Fibroblast of the aortic adventitia (primary cell): ENCODE measurements at places on chromosomes 2 and 18. TPM values are rescaled to one million over a fixed set of nuclear protein-coding genes. Genes with fewer than 3 reads are reported as not detected.

WNT10A gene
- not detected in 2 replicates for total RNA-seq

NT5C1B gene
- total RNA-seq: not detected in 2 replicates

SNRPD1 gene
- 15.1 and 78.2 TPM in 2 replicates for total RNA-seq

FEV gene
- not detected in 2 replicates for total RNA-seq

LYPD1 gene
- 0.74 and 25.2 TPM in 2 replicates for total RNA-seq

SERPINB12 gene
- total RNA-seq: not detected in 2 replicates

CPLX4 gene
- total RNA-seq: 0.49 TPM in 1 of 2 replicates, not detected in the other

PTPRN gene
- total RNA-seq: 0.36 and 1.8 TPM in 2 replicates

KCNG3 gene
- total RNA-seq: under 0.01 TPM in 1 of 2 replicates, not detected in the other

MARCHF4 gene
- 0.57 and 1.3 TPM in 2 replicates for total RNA-seq

PMS1 gene
- 27.0 and 34.2 TPM in 2 replicates for total RNA-seq

ALLC gene
- not detected in 2 replicates for total RNA-seq

L3MBTL4 gene
- not detected in 2 replicates for total RNA-seq

HAT1 gene
- 42.0 and 81.4 TPM in 2 replicates for total RNA-seq

REG3G gene
- total RNA-seq: not detected in 2 replicates

KCNG2 gene
- not detected in 2 replicates for total RNA-seq

GREB1L gene
- total RNA-seq: 1.9 and 3.7 TPM in 2 replicates
